ENCODE measurements at places on chromosomes 6 and 20. TPM values are rescaled to one million over a fixed set of nuclear protein-coding genes. Genes with fewer than 3 reads are reported as not detected.
A peak's percentile ranks its signal among the peaks of the same experiment; 100 is the strongest.

- DNase-seq: peak; percentile 80
Observed at GRCh38 chr20:36544134-36545018, 3.1 kb downstream of the MYL9 start.

DNA sequence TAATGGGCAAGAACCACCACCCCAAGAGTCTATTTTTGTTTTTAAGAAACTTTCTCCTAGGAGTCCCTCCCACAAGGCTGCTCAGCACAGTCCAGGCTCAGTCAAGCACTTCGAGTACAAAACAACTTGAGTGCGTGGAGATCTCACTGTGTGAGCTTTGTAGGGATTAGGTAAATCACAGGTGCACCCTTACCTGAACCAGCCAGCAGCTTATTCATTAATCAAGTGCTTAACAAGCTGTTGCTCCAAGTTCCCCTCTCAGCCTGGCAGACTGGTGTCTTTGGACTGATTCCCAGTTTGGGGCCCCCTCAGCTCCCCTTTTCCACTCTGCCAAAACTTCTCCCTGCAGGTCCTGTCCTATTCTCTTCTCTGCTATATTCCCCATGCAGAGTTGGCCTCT, 133.1 kb downstream of the LY86 start:
- no peak for DNase-seq

DNA sequence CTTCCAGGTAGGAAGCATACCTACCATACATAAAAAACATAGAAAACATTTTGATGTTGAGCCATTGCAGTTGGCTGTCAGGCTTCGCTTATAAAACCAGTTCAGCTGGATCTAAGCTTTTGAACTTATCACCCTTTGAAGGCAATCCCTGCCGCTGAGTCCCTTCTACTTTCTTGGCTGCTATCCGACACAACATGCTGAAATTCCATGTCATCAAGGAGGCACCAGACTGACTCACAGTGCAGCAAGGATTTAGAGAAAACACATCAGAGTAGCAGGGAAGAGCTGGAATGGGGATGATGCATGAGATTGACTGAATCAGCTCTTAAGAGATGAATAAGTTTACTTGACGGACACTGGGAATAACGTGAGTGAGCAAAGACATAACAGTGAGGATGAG, 135.0 kb upstream of the MAN1A1 start:
- DNase-seq: peak; percentile 90

DNA sequence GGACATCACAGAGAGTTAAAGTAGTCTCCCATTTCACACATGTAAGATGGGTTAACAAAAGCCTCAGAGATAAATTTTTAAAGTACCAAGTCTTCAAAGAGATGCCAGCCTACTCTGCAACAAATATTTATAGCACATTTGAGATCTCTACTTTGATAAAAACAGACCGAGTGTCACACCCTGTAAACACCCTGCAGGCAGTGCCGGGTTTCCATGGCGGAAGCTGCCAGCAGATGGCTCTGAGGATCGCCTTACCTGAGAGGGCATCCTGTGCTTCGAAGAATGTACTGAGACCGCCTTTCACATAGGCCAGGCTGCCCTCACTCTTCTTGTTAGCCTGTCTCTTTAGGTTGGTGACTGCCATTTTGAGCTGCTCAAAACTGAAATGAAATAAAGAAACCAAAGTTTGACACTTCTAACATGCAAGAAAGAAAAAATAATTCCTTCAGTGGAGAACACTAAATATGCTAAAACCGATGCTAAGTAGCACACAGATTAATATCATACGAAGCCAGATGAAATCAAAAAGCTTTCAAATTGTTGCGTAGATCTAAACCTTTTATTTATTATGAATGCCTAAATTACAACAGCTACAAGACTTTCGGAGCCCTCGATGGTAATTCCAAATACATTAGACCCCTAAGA, 39.3 kb downstream of the HUS1B start:
- DNase-seq: no peak

- DNase-seq: no peak
Observed at GRCh38 chr6:143079325-143079640, 18.6 kb downstream of the AIG1 start.

DNA sequence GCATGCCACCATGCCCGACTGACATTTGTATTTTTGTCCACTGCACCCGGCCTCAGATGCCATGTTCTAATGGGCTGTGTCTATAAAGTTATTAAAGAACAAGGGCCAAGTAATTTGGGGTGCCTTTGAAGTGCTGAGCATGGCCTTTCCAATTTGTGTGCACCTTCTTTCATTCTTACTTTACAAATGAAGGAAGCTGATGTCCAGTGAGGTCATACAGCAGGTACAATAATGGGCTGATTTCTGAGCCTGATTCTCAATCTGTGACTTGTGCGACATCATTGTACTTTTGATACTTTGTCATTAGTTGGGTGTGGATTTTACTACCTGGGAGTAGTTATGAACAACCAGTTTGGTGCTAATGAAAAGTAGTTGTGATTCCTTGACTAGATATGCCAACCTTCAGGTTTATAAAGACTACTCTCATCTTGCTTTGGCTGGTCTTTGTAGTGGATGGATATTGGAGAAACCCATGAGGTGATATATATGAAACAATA, 94.3 kb downstream of the JARID2 start:
- DNase-seq: no peak

Gene ANGPT4
- total RNA-seq: not detected

Gene BANF2
- total RNA-seq: not detected

GRCh38 chr6:158457616-158458278, 102.1 kb upstream of the TMEM181 start:
- DNase-seq: no peak

Gene LRRC1
- total RNA-seq: 8.3 TPM

GRCh38 chr6:1635305-1636010, 25.7 kb downstream of the FOXC1 start:
- DNase-seq: no peak

Gene ADGB
- not detected for total RNA-seq

DNA sequence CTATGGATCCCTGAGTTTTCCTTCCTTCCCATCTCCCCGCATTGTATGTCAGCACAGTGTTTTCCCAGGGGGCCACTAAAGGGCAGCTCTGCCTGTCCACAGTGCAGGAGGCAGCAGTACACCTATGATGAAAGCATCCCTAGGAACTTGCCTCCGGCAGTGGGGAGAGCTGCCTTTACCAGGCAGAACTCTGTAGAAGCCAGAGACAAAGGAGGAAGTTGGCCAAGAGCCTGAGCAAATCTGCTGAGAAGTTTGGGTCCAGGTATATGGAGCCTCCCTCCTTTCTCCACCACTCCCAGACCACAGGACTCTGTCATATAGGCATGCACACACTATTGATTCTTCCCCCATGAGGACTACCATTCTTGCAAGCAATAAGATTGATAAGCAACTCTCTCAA, 282.7 kb downstream of the TBC1D7 start:
- DNase-seq: no peak

DNA sequence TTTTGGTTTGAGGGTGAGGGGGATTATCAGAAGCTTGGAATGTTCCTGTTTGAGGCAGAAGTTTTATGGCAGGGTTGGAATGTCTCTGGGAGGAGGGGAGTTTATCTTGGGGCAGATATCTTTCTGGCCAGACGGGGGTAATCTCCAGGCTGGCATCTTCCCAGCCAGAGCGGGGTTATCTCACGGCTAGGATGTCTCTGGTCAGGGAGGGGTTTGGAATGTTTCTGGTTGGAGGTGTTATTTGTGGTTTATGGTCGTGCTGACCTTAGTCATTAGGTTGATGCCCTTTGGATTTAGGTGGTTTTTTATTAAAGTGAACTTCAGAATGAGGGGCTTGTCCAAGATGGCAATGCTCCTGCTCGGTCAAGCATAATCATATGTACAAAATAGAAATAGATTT, 14.8 kb downstream of the PGK2 start:
- no peak for DNase-seq

Gene HLA-F
- 1.1 TPM for total RNA-seq

Gene MPC1
- total RNA-seq: 11.8 TPM

DNA sequence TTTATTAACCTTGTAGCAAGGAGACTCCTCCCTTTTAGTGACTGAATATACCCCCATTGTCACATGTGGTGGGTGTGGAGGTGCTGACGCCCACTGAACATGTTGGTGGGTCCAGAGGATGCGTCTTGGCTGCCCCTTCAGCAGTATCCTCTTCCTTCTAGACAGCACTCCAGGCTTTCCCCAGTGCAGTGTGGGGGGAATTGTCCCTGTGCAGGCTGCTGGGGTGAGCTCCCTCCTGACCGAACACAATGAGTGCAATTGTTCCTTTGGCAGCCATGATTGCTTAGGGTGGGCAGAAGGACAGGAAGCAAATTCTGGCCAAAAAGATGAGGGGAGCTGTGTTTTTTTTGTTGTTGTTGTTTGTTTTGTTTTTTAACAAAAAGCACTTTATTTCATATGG, 209.3 kb upstream of the PDE10A start:
- DNase-seq: no peak

DNA sequence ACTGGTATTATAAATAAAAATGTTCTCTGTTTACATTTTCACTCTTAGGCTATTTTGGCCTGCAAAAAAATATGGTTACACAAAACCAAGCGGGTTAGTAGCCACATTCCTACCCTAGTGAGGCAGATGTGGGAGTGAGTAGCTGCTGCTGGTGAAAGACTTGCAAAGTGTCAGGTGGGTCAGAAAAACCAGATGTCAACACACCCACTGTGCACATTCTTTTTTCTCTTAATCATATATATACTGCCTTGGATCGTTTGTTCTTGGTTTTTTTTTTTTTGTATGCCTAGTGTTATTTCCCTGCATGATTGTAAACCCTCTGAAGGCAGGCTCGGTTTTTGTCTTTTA, 68.0 kb upstream of the TFB1M start:
- DNase-seq: peak; percentile 50

DNA sequence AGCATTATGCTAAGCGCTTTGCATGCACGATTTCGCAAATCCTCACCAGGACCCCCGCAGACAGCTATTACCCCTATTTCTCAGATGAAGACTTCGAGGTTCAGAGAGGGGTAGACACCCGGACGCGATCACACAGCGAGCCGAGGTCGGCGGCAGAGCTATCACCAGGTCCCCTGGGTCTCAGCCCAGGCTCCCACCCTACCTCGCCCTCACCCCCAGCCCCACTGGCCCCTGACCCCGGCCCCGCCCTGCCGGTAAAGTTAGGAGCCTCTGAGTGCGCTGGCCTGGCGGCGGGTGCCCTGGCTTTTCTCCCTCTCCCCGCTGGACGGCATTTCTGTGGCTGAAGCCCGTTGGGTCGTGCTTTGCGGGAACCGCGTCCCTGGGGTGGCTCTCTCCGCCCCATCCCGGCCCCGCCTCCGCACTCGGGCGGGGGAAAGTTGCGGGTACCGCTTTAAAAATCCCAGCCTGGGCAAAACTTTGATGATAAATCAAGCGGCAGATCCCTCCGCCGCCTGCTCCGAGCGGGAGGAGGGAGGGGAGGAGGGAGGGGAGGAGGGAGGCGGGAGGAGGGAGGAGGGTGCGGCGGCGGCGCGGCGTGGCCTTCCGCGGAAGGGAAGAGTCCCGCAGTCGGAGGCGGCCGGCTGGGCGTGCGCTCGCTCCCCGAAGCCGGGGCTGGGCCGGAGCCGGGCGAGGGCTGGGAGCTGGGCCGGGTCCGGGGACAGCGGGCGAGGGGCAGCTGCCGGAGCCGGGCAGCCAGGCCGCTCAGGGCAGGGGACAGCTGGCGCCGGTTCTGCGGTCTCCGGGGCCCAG, at the start of gene VSTM2L:
Gene VSTM2L, plus strand, starts transcription at position 624 of the 810 bp plus-strand sequence. CDS start 224 bp downstream, outside the sequence.
- peak; percentile 74 for DNase-seq

DNA sequence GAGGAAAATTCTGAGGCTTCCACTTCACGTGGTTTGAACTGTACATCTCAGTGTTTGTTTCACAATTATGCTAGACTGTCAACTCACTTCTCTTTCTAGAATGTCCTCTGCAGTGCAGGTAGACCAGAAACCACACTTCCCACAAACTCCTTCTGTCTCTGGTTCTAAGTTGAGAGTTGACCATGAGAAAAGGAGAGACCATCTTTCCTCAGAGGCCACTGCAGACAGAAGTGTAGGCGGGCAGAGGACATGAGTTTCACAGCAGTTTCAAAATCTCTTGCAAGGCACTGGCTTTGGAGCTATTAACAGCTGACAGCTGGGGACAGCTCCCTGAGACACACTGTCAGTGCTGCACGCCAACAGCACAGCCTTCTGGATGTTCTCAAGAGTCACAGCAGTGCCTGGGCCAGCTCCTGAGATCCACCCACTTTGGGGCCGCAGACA, 55.4 kb upstream of the MOXD1 start:
- no peak for DNase-seq

GRCh38 chr6:100923481-100924165, 42.5 kb upstream of the ASCC3 start:
- DNase-seq: no peak

- no peak for DNase-seq
Observed at GRCh38 chr20:18287546-18287914, 797 bp upstream of the ZNF133 start.

- DNase-seq: peak; percentile 65
Observed at GRCh38 chr20:63230800-63231268, 4.9 kb upstream of the BIRC7 start.

Gene PACRG
- total RNA-seq: 2.9 TPM

- peak; percentile 18 for DNase-seq
Observed at GRCh38 chr20:45611054-45611453, 18.5 kb upstream of the WFDC10A start.

All from fibroblast of the aortic adventitia (primary cell).